Stimulated activated CD8-positive, alpha-beta memory T cell treated with anti-CD3 and anti-CD28 coated beads, Interleukin-2, amount 100 ng/mL, for 1 hour (primary cell): ENCODE measurements at places on chromosomes 3 and 15.

DNA sequence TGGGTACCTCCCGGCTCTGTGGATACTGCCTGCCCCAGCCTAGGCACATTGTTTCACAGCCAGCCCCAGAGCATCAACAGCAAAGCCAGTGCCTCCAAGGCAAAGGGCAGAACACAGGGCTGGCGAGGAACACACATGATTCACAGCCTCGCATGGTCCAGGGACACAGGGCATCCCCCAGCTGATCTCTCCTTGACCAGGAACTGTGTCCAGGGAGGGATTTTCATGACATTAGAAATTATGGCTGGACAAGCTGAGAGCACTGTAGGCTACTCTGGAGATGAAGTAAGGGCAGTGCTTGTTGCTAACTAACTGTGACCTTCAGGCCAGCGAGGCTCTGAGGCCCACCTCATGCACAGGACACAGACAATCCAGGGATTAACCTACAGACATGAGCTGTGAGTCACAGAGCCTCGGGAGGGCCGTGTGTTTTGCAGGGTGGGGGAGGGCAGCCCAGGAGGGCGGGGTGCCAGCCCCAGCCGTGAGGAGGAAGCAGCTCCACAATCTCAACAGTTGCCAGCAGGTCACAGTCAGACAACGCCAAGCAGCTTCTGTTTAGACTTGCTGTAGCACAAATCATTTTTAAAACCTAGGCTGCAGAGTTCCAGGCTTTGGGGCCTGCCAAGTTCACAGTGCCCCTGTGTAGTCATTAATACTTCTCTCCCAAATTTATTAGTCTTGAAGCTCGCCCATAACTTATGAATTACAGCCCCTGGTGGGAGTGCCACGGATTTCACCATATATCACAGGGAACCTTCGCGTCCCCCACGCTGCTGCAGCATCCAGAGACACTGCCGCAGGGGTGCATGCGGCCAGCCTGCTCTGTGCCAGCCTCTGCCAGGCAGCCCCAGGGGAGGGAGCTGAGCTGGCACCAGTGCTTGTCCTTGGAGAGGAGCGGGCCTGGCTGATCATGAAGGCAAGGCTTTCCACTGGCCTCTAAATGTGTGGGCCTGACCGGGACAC is 114.7 kb downstream of the ETFA start:
- no peak for DNase-seq

- no peak for DNase-seq
Observed at GRCh38 chr3:187743195-187744141, 1.8 kb downstream of the BCL6 start.

GRCh38 chr3:149881879-149882278 is 68.9 kb downstream of the RNF13 start:
- no peak for DNase-seq

DNA sequence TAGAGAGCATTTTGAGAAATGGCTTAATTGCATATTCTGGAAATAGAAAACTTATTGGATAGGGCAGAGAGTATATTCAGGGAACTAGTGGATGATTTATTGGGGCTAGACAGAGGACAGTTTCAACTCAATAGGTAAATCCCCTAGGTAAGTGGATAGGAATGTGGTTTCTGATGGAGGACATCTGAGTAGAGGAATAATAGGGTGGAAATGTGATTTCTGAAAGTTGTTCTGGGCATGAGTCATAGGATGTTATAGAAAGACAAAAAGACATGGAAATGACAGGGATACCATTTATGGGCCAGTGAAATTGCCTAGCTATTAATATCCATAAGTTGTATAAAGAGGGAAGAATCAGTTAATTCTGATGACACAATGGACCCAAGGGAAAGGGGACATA is 563.3 kb upstream of the GOLIM4 start:
- DNase-seq = no peak

DNA sequence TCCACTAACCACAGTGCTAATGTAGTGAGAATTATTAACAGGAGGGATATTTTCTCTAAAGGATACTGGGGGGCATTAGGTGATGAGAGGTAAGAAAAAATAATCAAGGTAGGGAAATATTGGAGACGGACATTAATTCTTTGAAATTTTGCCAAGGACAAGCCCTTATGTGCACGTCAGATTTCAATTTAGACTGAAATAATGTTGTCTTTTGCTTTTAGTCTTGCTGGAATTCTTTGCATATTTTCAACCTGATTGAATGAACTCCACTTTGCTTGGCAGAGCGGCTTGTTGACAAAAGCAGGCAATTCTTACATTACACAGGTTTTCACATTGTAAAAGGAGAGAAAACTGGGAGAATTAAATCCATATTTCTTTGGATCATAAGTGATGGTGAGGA is 25.0 kb upstream of the C3orf52 start:
- DNase-seq = no peak

GRCh38 chr15:88911766-88912118 is 1.4 kb downstream of the MFGE8 start:
- no peak for DNase-seq

- DNase-seq = no peak
Observed at GRCh38 chr3:177378168-177378567, 180.9 kb upstream of the TBL1XR1 start.

DNA sequence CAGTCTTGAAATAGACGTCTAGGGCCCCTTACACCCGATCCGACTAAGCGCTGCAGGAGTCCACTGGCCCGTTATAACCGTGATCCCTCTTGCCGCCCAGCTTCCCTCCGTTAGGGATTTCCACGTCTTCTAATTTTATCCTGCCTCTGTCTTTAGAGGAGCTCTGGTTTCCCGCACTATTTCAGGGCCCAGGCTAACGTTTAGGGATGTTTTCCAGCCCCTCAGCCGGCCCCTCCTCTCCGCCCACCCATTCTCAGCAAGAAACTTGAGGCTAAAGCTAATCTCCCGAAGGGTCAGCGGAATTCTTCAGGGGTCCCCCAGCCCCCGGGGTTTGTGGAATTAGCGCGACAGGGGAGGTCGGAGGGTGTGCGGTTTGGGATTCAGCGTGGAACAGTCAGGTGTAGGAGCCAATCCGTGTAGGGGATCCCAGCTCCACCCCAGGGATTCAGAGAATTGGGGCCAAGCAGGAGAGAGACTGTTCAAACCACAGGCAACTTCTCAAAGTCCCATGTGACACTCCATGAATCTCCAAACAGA is 1.6 kb downstream of the PTX3 start:
- DNase-seq = no peak

DNA sequence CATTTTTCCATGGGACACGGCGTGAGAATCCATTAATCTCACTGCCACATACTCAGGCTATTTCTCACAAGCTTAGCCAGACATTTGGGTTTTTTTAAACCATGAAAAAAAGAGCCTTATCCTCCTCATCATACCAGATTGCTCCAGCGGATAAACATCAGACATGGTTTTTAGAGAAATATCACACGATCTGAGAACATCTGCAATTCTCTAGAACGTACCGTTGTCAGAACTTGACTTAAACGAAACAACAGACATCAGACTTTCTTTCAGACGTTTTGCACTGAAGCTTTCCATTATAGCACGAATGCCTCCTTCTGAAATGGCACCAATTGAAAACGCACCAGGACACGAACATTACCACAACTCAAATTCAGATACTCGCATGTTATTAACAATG is 744.2 kb upstream of the CFAP20DC start:
- DNase-seq = no peak

- DNase-seq = no peak
Observed at GRCh38 chr3:135622656-135623055, 342.9 kb upstream of the PPP2R3A start.

DNA sequence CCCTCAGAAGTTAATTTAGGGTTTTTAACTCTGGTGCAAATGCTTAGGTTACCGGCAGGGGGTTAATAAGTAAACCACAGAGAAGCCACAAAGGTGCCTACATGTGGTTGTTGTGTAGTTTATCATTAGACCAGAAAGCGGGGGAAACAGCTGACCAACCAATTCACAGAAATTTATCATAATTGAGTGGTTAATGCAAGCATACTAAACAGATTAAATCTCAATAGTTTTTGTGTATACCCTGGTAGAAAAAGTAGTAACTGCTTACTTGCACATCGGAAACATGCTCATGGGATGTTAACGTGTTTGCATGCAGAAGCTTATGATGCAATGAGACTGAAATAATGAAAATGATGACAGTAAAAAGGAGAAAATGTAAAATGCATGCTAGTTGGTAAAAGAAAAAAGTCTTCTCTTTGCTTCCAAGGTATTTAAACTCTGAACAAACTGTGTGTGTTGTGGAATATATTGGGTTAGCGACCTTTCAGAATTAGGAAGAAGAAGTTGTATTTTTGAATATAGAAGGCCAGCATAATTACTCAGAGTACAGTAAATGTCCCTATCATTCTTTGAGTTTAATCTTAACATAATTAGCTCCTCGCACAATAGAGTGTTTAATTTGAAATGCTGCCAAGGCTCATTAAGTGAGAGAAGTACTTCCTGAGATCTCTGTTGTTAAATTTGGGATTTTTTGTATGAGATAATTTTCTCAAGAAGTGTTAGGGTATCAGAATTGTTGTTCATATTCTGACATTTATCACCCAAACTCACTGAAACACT is 316.2 kb downstream of the PTPRG start:
- DNase-seq = no peak

- no peak for DNase-seq
Observed at GRCh38 chr15:68315495-68316031, 38.0 kb downstream of the FEM1B start.

- no peak for DNase-seq
Observed at GRCh38 chr3:129562803-129563202, 19.8 kb downstream of the H1-8 start.

GRCh38 chr3:51637941-51638471 is 33.0 kb upstream of the TEX264 start:
- DNase-seq = no peak

- no peak for DNase-seq
Observed at GRCh38 chr15:94077938-94078337, 153.4 kb upstream of the MCTP2 start.

DNA sequence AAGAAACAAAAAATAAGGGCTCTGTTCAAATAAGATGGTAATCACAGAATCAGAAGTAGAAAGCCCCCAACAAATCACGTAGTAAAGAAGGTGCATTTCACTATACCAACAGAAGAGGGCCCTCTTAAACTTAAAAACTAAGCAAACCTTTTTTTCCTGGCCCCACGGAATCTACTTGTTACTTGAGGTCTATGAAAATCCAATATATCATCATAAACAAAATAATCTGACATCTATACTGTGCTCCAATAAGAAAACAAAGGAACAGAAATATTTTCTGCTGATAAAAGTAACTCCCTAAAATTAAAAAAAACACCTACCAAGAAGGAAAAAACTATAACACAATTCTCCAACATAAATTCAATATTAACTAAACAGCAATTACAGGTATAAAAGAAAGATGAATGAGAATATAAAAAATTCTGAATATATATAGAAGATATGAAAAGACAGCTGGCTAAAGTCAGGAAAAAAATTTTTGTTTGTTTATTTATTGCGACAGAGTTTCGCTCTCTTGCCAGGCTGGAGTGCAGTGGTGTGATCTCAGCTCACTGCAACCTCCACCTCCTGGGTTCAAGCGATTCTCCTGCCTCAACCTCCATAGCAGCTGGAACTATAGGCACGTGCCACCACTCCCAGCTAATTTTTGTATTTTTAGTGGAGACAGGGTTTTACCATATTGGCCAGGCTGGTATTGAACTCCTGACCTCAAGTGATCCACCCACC is 81.8 kb downstream of the CLASP2 start:
- no peak for DNase-seq

DNA sequence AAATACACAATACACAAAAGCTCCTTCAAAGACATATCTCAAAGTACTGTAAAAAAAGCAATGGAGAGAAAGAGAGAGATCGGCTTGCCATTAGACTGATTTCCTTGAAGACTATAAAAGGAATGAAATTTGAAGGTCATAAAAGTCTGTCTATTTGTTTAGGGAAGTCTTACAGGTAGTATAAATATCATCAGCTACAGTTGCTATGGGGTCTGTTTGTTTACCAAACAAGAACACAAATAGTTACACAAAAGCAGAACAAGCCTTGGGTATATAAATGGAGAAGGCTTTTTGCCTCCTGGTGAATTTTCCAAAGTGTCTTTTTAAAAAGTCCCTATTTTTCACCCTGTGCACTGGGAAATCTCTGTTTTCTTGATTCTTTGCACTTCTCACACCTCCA is 552.3 kb downstream of the FOXP1 start:
- no peak for DNase-seq

DNA sequence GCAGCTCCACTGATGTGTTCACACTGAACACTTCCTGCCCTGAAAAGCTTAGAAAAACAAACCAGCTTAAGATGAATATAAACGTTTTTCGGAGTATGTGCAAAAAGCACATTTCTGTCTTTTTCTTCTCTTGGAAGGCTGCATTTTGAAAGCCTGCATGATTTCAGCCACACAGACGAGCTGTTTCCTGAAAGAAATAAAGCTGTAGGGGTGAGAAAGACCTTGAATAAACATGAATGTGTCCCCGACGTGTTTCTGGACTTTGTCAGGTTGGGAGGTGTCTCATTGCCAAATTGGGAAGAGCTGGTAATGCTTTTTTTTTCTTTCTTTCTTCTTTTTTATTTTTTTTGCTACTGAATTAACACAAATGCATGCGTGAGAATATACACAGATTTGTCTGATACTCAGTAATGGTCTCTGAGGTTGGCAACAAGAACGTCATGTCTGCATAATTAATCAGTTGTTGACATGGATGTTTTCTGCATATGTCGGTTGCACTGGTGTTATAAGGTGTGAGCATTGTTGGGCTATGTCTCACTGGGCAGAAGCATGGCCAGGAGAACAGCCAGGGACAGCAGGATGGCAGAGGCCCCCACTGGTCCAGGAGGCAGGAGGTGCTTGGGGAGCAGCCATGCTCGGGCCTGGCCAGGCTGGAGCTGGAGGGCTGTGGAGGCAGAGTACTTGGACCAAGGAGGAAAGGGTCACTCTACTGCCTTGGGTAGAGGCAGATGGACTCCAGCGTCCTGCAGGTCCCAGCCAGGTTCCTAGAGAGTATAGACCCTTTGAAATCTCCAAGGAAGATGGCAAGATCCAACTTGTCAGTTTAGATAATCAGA is 39.0 kb downstream of the ADAMTSL3 start:
- DNase-seq = no peak

DNA sequence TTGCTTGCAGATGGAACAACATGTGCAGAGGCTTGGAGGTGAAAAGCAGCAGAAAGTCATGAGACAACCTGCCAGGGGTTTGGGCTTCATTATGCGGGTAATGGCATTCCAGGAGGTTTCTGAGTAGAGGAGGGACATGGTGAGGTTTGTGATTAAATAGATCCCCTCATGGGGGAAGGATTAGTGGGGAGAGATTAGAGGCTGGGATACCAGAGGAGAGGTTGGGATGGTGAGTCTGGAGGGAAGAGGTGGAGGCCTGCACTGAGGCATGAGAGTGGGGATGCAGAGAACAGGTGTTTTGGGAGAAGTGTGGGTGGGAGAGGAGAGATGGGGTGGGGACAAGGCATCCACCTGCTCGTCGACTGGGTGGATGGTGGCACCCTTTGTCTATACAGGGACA is 6.8 kb upstream of the IQSEC1 start:
- no peak for DNase-seq

DNA sequence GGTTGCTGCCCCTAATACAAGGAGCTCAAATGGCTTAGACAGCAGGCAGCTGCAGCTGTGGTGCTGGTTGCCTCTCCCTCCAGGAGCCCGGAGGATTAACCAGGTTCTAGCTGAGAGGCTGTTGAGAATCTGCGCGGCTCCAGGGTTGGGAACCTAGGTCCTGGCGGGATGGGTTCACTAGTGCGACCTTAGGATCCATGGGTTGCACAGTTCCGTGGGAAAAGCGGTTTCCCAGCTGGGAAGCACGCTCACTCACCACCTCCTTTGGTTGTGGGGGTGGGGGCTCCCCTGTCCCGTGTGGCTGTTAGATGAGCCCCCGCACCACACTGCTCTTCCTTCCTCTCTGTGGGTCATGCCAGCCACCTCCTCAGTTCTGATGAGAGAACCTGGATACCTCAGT is 375.1 kb upstream of the ARRDC4 start:
- DNase-seq = no peak

GRCh38 chr3:175716446-175716845 is 857.3 kb downstream of the NAALADL2 start:
- no peak for DNase-seq
